ENCODE measurements at places on chromosomes 1 and 21. TPM values are rescaled to one million over a fixed set of nuclear protein-coding genes. Genes with fewer than 3 reads are reported as not detected.

Gene FCRL4
- total RNA-seq, result not detected

Gene SELP
- 1.9 TPM for total RNA-seq

Gene C1orf146
- not detected for total RNA-seq

Gene RIPK4
- 0.36 TPM for total RNA-seq

Gene SAMSN1
- total RNA-seq, result 58.0 TPM

All from CD4-positive, alpha-beta memory T cell (primary cell).